Activated T-helper 1 cell treated with anti-CD3 and anti-CD28 coated beads, Interleukin-2, amount 50 U/mL, for 16 hours (primary cell): ENCODE measurements at places on chromosomes 7 and 10.

- no peak for DNase-seq
These were observed 63.6 kb downstream of the MARCHF5 start for GRCh38 chr10:92354587-92354986.

GRCh38 chr7:42014625-42015618 is 222.1 kb downstream of the GLI3 start:
- DNase-seq: no peak

- DNase-seq: no peak
These were observed 6.2 kb downstream of the STK17A start for GRCh38 chr7:43589133-43589478.

- peak; percentile 65 for DNase-seq
These were observed 63.9 kb upstream of the GSDME start for GRCh38 chr7:24821045-24821753.

DNA sequence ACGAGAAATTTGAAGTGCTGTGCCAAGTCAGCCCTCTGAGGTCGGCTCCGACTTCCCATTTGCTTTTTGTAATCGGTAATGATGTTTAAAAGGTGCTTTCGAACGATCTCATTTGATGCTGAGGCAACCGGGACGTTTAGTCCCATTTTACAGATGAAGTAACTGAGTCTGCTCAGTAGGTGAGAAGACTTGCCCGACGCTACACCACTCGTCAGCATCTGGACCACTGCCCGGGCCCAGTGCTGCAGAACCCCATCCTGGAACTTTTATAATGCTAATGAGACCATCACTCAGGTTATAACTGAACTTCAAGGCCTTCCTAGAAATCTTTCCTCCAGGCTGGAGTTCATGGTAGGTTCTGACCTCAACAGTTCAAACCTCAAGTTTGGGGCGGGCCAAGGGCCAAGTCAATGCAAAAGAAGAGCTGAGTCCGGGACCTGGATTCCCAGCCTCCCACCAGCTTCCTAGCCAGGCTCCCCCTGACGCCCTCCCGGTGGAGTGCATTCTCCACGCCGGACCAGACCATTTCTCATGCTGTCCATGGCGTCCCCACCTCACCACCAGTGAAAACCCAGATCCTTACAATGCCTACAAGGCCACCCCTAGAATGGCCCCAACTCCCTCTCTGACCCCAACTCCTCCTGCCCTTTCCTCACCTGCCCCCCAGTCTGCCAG is 699 bp upstream of the PDLIM1 start:
- DNase-seq: no peak

DNA sequence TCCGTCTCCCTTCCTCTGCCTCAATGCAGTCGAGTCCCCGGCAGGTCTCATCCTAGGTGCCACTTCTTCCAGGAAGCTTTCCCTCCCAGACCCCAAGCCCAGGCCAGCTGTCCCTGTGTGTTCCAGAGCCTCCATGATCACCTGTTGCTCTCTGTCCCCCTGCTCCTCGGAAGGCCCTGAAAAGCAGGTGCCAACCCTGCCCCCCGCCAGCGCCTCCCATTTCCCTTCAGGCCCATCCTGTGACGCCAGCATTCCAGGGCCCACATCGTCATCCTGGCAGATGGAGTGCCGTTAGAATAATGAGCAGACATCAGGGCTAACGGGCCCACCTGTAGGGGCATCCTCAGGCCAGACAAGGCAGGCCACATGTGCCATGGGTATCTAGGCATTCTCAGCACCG is 253.0 kb upstream of the PPP2R2D start:
- DNase-seq: no peak

- DNase-seq: no peak
These were observed 55.5 kb upstream of the NCF1 start for GRCh38 chr7:74718336-74718735.

- no peak for DNase-seq
These were observed 34.5 kb downstream of the CREB3L2 start for GRCh38 chr7:137967143-137968018.

DNA sequence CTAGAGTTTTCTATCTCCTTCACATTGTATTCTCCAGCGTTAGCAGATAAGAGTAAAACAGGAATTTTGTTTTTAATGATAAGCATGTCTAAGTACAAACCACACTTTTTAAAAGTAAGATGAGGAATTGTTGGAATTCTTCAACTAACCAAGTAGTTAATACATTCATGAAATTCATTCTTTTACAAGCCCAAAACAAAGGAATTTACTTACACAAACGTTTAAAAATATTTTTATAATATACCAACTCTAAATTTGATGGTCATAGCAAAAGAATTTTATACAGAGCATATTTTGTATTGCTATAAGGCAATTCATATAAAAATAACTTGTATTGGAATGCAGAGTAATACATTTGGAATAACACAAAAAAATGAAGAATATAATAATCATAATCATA is 51.3 kb downstream of the TWIST1 start:
- no peak for DNase-seq

DNA sequence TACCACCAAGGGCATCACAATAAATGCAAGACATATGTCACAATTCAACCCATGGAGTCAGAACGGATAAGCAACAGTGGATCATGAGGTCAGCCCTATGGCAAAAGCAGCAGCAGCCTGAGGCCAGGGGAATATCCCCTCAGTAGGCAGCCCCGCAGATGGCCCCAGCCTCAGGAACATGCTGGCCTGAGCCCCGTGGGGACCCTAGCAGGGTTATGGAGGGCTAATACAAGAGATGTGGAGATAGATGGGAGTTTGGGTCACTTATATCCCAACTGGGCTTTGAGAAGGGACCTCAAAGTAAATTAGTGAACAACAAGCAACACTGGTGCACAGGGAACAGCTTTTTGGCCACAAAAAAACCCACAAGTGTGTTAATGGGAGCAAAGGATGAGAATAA is 9.1 kb downstream of the TMEM72 start:
- DNase-seq: no peak

GRCh38 chr10:8238986-8239385 is 184.5 kb downstream of the GATA3 start:
- no peak for DNase-seq

- DNase-seq: no peak
These were observed 334.6 kb downstream of the PTPRN2 start for GRCh38 chr7:158252837-158253669.

DNA sequence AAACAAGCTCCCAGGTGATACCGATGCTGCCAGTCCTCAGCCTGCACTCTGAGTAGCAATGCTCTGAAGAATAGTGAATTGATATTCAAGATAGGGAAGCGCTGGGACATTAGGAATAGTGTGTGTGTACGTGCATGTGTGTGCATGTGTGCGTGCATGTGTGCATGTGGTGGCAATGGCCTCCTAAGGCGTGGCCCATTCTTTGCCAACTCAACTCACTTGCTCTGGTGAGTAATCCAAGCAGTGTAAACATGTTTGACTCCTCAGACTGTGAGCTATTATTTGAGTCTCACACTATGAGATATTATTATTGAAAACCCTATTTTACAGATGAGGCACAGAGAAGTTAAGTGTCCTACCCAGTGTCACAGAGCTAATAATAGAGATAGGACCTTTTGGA is 186.6 kb downstream of the RAB11FIP2 start:
- DNase-seq: no peak

GRCh38 chr7:75624134-75624832 is 114.5 kb downstream of the HIP1 start:
- no peak for DNase-seq

- no peak for DNase-seq
These were observed 3.9 kb downstream of the LFNG start for GRCh38 chr7:2523461-2523936.

GRCh38 chr7:47654672-47655298 is 72.9 kb upstream of the TNS3 start:
- DNase-seq: no peak

DNA sequence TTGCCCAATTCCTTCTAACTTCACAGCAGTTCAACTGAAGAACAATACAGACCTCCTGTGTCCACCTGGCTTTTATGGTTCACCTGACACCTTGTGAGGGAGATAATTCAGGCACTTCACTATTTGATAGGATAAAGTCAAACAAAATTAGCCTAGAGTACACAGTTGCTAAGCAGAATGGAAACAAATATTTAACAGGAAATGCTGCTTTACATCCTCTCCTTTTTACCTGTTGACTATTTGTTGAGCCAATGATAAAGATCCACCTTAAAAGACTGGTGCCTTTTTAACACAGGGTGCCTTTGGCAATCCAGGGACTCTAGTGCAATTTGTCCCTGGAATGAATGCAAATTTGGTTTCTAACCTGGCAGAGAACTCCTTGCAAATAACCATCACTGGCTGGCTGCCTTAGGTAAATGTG is 39.8 kb downstream of the ITPRID1 start:
- DNase-seq: no peak

DNA sequence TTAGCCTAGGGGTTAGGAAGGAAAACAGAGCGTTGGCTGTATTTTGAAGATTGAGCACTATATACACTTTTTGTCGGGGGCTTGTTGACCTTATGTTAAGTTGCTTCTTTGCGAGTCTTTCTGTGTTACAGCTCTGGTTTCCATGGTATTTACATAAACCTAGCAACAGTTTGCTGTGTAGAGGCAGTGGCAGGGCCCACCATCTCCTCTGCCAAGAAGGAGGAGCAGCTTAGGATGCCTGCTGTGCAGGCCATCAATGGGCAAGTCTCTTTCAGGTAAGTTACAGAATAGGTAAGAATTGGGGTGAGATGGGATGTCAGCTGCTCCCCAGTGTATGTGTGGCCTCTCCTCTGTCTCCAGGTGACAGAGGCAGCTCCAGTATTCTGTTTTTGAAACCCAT is 485.5 kb downstream of the LRMDA start:
- DNase-seq: no peak

- DNase-seq: no peak
These were observed 73.5 kb upstream of the EEPD1 start for GRCh38 chr7:36079446-36080025.

DNA sequence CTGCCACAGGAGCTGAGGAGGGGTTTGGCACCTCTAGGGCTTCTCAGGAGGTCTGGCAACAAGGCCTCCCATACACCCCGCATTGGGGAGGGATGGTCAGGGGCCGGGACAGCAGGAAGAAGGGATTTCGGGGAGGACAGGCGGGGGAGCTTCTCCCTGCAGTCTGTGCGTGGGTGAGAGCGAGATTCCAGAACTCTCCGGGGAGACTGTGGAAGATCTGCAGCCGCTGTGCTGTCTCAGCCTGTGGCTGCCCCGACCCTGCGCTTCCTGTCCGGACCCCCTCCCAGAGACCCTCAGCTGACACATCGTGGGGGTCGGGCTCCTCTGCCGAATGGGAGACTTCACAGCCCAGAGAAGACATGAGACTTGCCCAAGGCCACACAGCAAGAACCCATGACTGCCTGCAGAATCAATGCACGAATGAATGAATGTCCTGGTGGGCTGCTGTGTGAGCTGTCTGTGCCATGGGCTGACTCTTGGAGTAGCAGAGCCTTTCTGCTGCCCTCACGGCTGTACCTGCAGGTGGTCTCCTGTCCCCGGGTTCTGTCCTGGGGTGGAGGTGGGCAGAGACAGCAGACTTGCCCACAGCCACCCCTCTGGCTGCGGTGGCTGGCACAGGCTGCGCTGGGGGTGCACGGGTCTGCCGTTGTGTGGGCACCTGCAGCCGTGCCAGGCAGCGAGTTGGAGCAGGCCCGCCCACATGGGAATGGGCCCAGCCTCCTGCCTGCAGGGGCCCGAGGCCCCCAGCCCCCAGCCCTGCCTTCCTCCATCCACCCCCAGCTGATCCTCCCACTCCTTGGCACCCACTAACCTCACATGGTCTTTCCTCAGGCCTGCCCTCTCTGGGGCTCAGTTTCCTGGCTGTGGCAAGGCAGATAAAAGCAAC is 16.3 kb upstream of the LFNG start:
- no peak for DNase-seq

GRCh38 chr7:155469-155900 is 36.9 kb upstream of the FAM20C start:
- no peak for DNase-seq

- no peak for DNase-seq
These were observed 4.8 kb upstream of the EVX1 start for GRCh38 chr7:27237735-27238334.

DNA sequence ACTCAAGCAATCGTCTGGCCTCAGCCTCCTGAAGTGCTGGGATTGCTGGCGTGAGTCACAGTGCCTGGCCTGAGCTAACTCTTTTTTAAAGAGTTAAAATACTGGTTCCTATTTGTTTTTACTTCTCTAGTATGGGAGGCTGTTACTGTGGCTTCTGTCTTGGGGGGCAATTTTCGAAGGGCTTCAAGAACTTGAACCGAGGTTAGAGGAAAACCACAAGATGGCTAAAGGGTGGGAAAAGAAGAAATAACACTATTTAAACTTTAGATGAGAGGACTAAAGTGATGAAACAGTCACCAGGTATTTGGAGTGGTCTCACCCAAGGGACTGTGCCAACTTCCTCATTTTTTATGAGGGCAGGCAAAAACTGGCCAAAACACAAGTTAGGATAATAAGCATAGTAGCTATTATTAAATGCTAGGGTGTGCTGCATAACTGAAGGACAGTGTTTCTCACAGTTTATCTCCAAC is 17.8 kb downstream of the MET start:
- no peak for DNase-seq

DNA sequence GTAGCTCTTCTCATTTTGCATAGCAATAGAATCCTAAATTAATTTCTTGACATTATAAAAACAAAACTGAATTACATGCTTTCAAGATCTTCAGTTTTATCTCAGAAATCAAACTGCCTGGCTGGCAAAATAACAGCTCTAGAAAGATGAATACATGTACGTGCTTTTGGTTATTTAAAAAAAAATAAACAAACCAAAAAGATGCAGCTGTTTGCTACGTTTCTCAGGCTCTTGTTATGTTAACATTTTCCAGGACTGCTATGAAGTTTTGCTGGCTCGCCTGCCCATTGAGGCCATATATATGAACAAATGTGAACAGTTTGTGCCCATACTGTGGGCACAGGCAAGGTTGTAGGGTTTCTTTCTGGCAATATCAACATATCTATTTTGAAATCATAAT is 86.6 kb downstream of the ODAD2 start:
- no peak for DNase-seq

- DNase-seq: no peak
These were observed 138.4 kb upstream of the FEZF1 start for GRCh38 chr7:122442929-122443328.

DNA sequence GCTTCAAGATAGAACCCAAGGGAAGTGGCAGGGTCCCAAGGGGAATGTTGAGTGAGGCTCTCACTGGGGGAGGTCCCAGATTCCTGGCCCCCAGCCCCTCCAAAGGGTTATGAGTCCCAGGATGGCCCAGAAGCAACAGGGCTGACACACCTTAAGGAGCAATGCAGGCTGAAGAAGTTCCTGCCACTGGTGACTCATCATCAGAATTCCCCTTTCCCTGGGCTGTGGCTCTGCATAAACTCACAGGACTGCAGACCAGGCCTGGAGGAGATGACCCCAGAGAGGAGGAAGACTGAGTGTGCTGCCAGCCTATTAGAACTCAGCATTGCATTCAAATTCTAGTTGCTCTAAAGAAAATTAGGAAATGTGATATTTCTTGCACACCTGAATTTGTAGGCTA is 126.7 kb downstream of the DPP6 start:
- DNase-seq: no peak

GRCh38 chr7:110119883-110120581 is 970.9 kb upstream of the LRRN3 start:
- no peak for DNase-seq

- no peak for DNase-seq
These were observed 35.9 kb upstream of the AP5Z1 start for GRCh38 chr7:4739528-4739992.
